ENCODE measurements at places on chromosomes 6 and 20. TPM values are rescaled to one million over a fixed set of nuclear protein-coding genes. Genes with fewer than 3 reads are reported as not detected.

Gene ATP6V1G2
- total RNA-seq, result 1.6 TPM

Gene GPLD1
- total RNA-seq, result 1.7 TPM

Gene PDE10A
- total RNA-seq, result 1.3 TPM

Gene SLC22A2
- not detected for total RNA-seq

- H3K4me1 ChIP-seq, result no peaks in the 10 kb centered on the region
- DNase-seq, result no peak
- no peak overlapping the region for H3K4me3 ChIP-seq
- H3K27me3 ChIP-seq, result no peaks in the 10 kb centered on the region
- H3K27ac ChIP-seq, result no peak overlapping the region
Observed at GRCh38 chr20:32878820-32879219, 20.1 kb downstream of the EFCAB8 start.

GRCh38 chr6:38527371-38527770 lies 112.4 kb downstream of the BTBD9 start:
- DNase-seq, result no peak
- no peak overlapping the region for H3K4me3 ChIP-seq
- H3K27ac ChIP-seq, result no peak overlapping the region
- no peaks in the 10 kb centered on the region for H3K4me1 ChIP-seq
- H3K36me3 ChIP-seq, result no peaks in the 10 kb centered on the region

DNA sequence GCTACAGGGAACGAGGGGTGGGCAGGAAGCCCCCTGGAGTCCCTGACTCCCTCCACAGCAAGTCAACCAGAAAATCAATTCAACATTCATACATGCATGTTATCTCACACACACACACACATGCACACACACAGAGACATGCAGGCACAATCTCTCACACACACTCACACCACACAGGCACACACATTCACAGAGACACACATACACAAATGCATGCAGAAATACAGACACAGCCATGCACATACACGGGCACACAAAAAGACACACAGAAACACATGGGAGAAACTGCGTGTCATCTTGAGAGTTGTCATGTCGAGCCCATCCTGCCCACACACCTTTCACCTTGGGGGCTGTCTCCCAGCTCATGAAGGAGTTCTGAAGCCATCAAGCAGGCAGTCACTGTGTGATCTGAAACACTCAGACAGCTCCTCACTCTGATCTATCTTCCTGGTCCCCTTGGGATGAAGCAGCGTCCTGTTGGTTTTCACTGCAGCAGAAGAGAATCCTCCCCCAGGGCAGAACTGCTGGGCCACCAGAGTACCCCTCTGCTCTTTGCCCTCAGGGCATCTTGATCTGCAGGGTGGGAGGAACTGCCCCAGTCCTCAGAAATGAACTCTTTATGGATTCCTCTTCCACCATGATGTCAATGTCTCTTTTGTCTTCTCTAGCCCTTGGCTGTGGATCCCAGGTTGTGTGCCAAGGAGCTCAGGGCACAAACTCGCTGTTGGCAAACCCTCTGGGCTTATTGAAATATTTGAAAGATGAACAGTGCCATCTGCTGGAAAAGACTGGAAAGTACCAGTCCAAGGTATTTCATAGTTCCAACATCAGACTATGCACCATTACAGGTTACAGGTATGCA lies 8.8 kb downstream of the RAET1L start:
- no peak overlapping the region for H3K27ac ChIP-seq
- H3K27me3 ChIP-seq, result peaks cover 41% of the 10 kb centered on the region
- no peaks in the 10 kb centered on the region for H3K4me1 ChIP-seq
- H3K36me3 ChIP-seq, result no peaks in the 10 kb centered on the region
- H3K4me3 ChIP-seq, result no peak overlapping the region

GRCh38 chr6:168712993-168713392 lies 272.0 kb downstream of the SMOC2 start:
- no peak for DNase-seq
- peaks cover 50% of the 10 kb centered on the region for H3K27me3 ChIP-seq
- H3K4me3 ChIP-seq, result no peak overlapping the region
- H3K36me3 ChIP-seq, result no peaks in the 10 kb centered on the region

DNA sequence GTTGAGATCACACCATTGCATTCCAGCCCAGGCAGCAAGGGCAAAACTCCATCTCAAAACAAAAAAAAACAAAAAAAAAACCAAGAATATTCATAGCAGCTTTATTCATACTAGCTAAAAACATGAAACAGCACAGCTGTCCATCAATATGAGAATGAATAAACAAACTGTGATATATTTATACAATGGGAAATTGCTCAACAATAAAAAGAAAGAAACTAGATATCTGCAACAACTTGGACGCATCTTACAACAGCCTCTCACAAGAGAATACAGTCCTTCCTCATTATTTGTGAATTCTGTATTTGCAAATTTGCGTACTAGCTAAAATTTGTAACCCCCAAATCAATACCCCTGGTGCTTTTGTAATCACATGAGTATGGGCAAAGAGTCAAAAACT lies 28.2 kb upstream of the SPAG4 start:
- no peaks in the 10 kb centered on the region for H3K4me1 ChIP-seq
- no peak overlapping the region for H3K27ac ChIP-seq
- H3K27me3 ChIP-seq, result no peaks in the 10 kb centered on the region
- H3K36me3 ChIP-seq, result no peaks in the 10 kb centered on the region

- H3K4me3 ChIP-seq, result no peak overlapping the region
- H3K36me3 ChIP-seq, result no peaks in the 10 kb centered on the region
- no peaks in the 10 kb centered on the region for H3K27me3 ChIP-seq
- no peak overlapping the region for H3K27ac ChIP-seq
- H3K4me1 ChIP-seq, result no peaks in the 10 kb centered on the region
Observed at GRCh38 chr6:46781478-46782378, 11.5 kb upstream of the MEP1A start.

GRCh38 chr20:5990946-5991345 lies 40.5 kb downstream of the MCM8 start:
- no peak overlapping the region for H3K4me3 ChIP-seq
- no peak for DNase-seq
- H3K27ac ChIP-seq, result no peak overlapping the region
- no peaks in the 10 kb centered on the region for H3K27me3 ChIP-seq

- H3K36me3 ChIP-seq, result no peaks in the 10 kb centered on the region
- no peak for DNase-seq
- no peak overlapping the region for H3K27ac ChIP-seq
- no peaks in the 10 kb centered on the region for H3K4me1 ChIP-seq
- H3K27me3 ChIP-seq, result no peaks in the 10 kb centered on the region
Observed at GRCh38 chr6:15675536-15676220, 12.8 kb upstream of the DTNBP1 start.
